Psoas muscle (tissue), 8 donors: ENCODE measurements at places on chromosomes 11 and 22.

GRCh38 chr11:47899801-47900200 is 51.7 kb upstream of the NUP160 start:
- no peak for DNase-seq

GRCh38 chr11:104033561-104033960 is 2.9 kb upstream of the DDI1 start:
- DNase-seq, result no peak

DNA sequence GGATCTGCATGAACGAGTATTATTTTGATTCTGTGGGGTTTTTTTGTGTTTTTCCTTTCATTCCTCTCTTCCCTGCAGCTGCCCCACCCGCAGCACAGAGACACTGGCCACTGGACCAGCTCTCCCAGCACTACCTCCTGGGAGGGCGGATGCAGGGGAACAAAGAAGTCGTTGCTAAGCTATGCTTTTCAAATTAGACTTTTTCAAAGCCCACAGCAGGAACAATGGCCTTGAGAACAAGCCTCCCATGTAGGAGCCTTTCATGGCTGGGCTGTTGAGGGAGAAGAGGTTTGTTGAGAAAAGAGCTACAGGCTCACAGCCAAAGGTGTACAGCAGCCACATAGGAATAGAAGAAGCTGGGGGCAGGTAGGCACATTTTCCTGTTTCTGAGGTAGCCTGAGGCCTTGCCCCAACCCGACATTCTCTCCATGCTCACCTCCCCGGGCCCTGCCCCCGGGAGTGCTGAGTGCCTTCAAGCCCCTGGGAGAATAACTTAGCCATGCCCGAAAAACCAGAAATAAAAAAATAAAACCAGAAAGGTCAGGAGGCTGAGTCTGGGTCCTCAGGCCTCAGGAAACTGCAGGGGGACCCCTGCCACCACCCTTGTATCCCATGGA is 20.5 kb upstream of the SYT12 start:
- no peak for DNase-seq

DNA sequence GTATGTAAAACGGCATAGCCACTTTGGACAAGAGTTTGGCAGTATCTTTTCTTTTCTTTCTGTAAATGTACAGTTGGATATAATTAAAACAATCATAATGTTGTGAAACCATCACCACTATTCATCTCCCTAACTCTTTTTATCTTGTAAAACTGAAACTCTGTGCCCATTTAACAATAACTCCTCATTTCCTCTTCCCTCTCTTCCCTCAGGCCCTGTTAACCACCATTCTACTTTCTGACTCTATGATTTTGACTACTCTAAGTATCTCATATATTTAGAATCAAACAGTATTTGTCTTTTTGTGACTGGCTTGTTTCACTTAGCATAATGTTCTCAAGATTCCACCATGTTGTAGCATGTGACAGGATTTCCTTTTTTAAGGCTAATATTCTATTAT is 10.2 kb downstream of the SCUBE2 start:
- DNase-seq, result no peak

DNA sequence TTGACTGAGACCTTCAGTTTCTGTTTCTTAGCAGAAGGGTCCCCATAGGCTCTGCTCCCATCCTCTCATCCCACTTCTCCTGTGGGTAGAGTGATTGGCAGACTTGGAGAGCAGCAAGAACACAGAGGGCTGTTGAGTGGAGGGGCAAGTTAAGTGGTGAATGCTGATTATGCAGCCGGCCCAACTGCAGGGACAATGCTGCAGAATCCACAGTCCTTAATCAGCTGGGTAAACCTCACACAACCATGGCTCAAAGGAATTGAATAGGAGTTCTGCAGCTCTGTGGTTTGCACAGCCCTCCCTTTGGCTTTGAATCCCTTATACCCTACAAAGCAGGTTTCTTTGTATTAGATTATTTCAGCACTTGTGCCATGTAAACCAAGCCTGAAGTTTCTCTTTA is 161.1 kb downstream of the NAV2 start:
- DNase-seq, result no peak
